ENCODE measurements at places on chromosomes 6 and 20.

DNA sequence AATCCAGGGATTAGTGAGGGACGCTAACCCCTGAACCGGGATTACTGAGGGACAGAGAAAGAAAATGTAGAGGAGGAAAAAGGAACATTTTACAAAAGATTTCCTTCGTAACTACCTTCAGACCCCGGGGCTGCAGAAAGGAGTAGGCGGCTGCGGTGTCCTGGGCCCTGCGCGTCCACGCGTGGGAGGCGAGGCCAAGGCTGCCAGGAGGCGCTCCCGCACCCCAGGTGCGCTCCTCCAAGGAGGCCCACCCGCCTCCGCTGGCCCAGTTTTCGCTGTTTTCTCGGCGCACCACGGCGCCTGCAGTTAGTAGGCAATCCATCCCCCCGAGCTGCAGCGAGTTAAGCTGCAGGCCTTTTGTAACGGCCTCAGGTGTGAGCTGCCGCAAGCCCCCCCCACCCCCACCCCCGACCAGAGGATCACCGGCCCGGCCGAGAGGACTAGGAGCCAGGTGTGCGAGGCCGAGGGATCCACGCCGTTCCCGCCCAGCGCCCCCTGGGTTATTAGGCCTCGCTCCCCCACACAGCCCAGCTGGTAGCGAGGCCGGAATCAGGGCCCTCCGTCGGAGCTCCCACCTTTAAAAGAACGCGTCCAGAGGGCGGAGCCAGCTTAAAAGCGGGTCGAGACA lies 380.3 kb upstream of the ARID1B start:
- no peak for DNase-seq

- DNase-seq, result no peak
Observed at GRCh38 chr6:36666826-36667591, 11.5 kb upstream of the CDKN1A start.

GRCh38 chr20:15267935-15268334 lies 930.5 kb upstream of the FLRT3 start:
- DNase-seq, result no peak

GRCh38 chr6:154476494-154476893 lies 34.0 kb downstream of the CNKSR3 start:
- DNase-seq, result no peak

DNA sequence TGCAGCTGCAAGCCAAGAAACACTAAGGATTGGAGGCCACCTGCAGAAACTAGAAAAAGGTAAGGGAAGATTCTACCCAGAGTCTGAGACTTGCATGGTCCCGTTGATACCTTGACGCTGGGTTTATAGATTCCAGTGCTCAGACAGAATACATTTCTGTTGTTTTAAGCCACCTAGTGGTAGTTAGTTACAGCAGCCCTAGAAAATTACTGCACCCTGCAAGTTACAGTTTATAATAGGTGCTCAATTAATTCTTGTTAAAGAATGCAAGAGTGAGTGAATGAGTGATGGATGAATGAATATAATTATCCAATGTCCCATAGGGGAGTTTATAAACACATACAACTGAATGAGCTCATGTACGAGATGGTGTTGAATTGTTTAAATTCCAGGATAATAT lies 453.1 kb upstream of the SLC35B3 start:
- no peak for DNase-seq

GRCh38 chr6:11804701-11805100 lies 26.1 kb upstream of the ADTRP start:
- DNase-seq, result no peak

DNA sequence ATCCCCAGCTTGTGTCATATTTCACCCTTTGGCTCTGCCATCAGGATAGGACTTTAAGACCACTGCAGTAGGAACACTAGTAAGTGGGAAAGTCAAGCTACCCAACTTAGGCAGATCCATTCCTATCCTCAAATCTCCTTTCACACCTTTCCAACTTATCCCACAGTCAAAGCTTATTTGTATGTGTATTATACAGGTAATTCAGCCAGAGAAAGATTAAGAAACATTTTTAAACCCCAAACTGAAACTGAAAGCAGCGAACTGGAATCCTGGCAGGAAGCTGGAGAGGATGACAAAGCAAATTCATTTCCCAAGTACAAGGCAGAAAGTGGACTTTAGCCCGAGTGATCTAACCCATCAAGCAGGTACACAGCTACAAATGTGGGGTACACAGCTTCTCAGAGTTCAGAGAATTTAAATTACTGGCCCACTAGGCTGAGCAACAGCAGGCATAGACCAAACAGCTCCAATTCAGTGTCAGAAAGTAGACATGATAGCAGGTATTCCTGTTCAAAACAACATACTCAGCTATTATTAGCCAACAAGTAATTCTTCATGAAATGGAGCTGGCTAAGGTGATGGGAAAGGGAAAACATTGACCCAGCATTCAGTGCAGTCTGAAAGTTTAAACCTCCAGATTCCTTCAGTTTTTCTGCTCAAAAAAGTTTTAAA lies 39.1 kb downstream of the ILRUN start:
- no peak for DNase-seq

- no peak for DNase-seq
Observed at GRCh38 chr20:15199698-15200097, 862.3 kb upstream of the FLRT3 start.

DNA sequence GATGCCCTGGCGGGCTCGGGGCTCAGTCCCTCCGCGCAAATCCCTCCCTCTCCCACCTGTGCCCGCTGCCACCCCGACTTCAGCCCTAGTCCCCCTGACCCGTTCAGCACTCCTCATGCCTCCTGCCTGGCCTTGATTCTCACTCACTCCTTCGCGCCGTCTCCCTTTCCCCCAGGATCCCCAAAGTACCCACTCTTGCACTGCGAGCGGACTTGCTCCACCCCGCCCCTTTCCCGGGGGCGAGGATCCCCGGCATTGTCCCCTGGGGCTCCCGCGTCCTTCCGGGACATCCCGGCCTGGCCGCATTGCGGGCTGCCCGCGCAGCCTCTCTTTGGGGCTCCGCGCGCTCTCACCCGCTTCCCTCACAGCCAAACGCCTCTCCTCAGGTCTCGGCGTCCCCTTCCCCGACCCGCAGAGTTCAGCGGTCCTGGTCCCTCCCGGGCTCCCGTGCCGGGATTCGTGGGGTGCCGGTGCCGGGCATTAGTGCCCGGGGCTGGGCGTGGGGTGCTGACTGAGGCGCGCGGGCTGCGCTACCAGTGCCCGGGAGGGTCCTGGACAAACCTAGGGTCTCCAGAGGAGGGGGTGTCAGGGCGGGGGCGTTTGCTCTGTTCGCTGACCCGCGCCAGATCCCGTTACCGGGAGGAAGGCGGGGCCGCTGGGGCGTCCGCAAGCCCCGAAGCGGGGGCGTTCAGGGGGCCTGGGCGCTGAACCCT lies 45.5 kb upstream of the SUPT3H start:
- DNase-seq, result peak; percentile 73

DNA sequence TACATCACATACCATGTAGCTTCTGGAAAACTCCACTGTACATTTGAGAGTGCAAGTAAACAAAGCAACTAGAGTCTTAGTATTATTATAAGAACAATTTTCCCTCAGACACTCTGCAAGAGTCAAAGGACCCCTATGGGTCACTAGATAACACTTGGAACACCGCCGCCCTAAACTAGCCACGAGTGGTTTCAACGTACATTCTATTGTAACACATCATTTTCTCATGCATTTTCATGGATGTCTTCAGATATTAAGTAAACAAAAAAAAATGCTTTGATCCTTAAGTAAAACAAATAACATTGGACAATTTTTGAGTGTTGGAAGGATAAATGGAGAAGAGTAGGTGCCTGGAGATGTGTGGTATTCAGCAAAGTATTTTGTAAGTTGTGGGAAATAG lies 3.2 kb upstream of the RNF146 start:
- DNase-seq, result no peak

GRCh38 chr20:39851459-39851858 lies 837.6 kb downstream of the MAFB start:
- DNase-seq, result no peak

GRCh38 chr6:157755746-157756411 lies 67.2 kb upstream of the SNX9 start:
- DNase-seq, result peak; percentile 78

GRCh38 chr20:60055740-60056139 lies 97.5 kb downstream of the CDH26 start:
- DNase-seq, result peak; percentile 48

DNA sequence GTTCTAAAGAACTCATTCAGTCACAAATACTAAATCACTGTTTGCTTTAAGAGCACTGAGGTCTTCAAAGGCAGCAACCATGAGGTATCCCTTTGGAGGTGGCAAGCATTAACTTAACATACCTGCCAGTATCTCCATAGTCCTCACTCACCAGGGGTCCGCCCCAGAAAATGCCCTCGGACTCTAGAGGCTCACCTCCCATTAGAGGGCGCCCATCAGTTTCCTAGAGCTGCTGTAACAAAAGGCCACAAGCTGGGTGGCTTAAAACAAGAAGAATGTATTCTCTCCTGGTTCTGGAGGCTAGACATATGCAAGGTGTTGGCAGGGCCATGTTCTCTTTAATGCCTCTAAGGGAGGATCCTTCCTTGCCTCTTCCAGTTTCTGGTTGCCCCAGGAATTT lies 12.0 kb upstream of the RNGTT start:
- no peak for DNase-seq

GRCh38 chr20:47276251-47276650 lies 80.2 kb downstream of the ZMYND8 start:
- no peak for DNase-seq

- DNase-seq, result no peak
Observed at GRCh38 chr20:23401051-23401450, 20.2 kb downstream of the NAPB start.

DNA sequence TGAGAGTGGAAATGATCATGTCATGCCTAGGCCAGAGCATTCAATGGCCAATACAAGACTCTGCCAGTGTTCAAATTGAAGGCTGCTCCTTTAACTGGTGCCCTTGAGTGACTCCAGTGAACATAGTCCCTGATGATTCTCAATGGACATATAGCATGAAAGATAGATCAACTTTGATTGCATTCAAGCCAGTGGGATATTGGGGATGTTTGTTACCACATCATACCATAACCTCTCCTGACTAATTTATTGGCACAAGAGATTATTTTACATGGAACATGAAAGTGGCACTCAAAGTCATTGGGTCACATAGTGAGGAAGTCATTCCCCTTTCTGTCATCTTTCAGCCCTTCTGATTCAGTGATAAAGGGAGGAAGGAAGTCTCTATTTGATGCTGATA lies 139.0 kb downstream of the EYA2 start:
- no peak for DNase-seq

GRCh38 chr6:129364037-129364436 lies 345.9 kb downstream of the ARHGAP18 start:
- no peak for DNase-seq

GRCh38 chr6:73769976-73770375 lies 74.0 kb downstream of the CD109 start:
- DNase-seq, result no peak

GRCh38 chr6:31558631-31559500 lies 11.5 kb downstream of the NFKBIL1 start:
- DNase-seq, result peak; percentile 85

DNA sequence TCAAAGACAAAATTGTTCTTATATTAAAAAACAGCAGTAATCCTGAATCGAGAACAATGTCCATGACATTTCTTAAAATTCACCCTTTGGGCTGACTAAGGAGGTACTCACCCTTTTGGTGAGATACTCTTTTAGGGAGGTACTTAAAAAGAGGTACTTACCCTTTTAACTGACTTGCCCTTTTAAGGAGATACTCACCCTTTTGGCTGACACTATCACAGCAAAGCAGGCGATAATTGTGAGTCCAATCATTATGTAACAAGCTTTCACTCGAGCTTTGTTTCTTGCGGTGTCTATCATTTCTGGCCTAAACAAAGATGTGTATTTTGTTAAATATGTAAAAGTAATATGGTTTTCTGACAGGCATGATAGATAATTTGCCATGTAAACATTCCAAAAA lies 3.7 kb downstream of the FAM162B start:
- DNase-seq, result no peak

DNA sequence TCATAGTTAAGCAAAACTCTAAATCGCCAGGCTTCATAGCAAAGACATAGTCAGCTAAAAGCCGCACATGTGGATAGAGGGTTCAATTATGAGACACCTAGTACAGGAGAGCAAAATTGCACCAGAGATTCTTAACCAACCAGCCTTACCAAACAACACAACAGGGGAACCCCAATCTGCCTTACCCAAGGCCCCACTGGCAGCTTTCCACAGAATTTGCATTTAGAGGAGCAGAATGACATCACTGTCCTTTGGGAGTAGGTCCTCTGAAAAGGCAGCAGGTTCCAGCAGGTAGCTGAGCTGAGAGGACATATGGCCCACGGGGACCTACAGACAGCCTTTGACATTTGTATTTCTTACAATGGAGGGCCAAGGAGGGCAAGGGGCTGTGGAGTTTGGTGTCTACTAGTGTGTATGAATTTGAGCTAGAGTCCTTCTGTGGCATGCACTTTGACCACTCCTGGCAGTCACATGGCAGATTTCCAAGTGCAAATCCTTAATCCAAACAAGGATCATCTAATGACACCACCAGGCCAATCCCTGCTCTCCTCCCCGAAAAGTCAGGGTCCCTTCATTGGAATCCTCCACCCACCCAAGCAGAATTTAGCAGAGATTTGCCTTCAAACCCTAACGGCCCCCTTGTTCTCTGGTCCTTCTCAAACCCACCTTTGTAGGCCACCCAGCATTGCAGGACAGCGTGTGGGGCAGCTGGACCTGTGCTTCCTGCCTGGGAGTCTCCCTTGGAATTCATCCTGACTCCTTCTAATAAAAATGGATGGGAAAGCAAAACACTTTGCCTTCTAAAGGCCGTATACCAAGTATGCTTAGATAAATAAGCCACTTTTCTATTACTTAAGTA lies 171.2 kb upstream of the SUPT3H start:
- DNase-seq, result no peak

DNA sequence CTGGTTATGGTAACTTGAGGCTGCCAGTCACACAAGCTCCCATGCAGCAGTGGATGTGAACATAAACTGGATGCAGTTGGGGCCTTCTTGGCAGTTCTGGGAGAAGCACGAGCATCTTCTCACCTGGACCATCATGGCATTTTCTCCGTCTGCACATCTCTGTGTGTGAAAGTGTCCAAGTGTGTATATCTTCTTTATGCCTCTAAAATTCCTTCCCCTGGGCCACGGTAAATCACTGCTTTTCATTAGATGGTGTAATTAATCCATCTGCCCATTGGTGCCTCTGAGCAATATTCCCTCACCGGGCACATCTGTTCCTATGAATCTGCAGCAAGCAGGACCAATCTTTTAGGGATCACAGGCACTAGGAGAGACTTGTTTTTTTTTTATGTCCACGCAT lies 138.0 kb downstream of the MAP3K7 start:
- no peak for DNase-seq

- peak; percentile 67 for DNase-seq
Observed at GRCh38 chr20:51528263-51529027, 14.1 kb downstream of the NFATC2 start.

GRCh38 chr6:149999636-150000035 lies 25.7 kb downstream of the RAET1L start:
- no peak for DNase-seq

GRCh38 chr20:515696-516095 lies 27.9 kb downstream of the CSNK2A1 start:
- DNase-seq, result no peak

DNA sequence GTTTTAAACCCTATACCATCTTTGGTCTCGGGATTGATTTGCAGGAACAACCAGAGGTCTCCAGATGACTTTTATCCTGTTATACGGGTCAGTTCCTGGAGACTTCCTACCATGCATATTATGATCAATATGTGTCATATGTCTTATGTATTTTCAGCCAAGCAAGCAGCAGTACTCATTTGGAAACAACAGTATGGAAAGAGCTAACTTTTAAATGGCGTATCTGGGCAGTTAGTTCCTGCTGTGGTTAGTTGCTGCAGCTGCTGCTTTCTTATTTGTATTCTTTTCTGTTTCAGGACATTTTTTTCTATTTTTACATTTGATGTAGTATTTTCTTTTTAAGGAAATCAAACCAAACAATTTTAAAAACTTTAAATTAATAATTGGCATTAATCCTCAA lies 207.5 kb downstream of the MANEA start:
- no peak for DNase-seq
